ENCODE measurements at places on chromosomes 5 and 9. TPM values are rescaled to one million over a fixed set of nuclear protein-coding genes. Genes with fewer than 3 reads are reported as not detected.

The SLC23A1 gene
- not detected for total RNA-seq

The IL33 gene
- total RNA-seq: 44.5 TPM

The LHX2 gene
- total RNA-seq: not detected

The SNCAIP gene
- 0.66 TPM for total RNA-seq

The RLN2 gene
- total RNA-seq: not detected

The KYAT1 gene
- total RNA-seq: 13.7 TPM

The WNK2 gene
- total RNA-seq: 0.15 TPM

The PCDHA7 gene
- 0.66 TPM for total RNA-seq

The INSL6 gene
- total RNA-seq: not detected

The GSN gene
- total RNA-seq: 461 TPM

The HDAC3 gene
- total RNA-seq: 67.6 TPM

The FOXD4 gene
- total RNA-seq: 0.17 TPM

The FSD1L gene
- total RNA-seq: 10.3 TPM

The CEP78 gene
- total RNA-seq: 23.9 TPM

The C9orf50 gene
- total RNA-seq: 0.44 TPM

The IL9 gene
- total RNA-seq: not detected

The DMRT2 gene
- total RNA-seq: not detected

Data from smooth muscle cell of trachea (primary cell).